ENCODE measurements at places on chromosomes 16 and 17.
A peak's percentile ranks its signal among the peaks of the same experiment; 100 is the strongest.

- no peak for DNase-seq
Measured at GRCh38 chr17:9444687-9445086, 130.9 kb downstream of the STX8 start.

- DNase-seq, result no peak
Measured at GRCh38 chr16:53805113-53805512, 101.2 kb downstream of the FTO start.

GRCh38 chr16:19393226-19394111, 24.2 kb upstream of the TMC5 start:
- DNase-seq, result peak; percentile 59

DNA sequence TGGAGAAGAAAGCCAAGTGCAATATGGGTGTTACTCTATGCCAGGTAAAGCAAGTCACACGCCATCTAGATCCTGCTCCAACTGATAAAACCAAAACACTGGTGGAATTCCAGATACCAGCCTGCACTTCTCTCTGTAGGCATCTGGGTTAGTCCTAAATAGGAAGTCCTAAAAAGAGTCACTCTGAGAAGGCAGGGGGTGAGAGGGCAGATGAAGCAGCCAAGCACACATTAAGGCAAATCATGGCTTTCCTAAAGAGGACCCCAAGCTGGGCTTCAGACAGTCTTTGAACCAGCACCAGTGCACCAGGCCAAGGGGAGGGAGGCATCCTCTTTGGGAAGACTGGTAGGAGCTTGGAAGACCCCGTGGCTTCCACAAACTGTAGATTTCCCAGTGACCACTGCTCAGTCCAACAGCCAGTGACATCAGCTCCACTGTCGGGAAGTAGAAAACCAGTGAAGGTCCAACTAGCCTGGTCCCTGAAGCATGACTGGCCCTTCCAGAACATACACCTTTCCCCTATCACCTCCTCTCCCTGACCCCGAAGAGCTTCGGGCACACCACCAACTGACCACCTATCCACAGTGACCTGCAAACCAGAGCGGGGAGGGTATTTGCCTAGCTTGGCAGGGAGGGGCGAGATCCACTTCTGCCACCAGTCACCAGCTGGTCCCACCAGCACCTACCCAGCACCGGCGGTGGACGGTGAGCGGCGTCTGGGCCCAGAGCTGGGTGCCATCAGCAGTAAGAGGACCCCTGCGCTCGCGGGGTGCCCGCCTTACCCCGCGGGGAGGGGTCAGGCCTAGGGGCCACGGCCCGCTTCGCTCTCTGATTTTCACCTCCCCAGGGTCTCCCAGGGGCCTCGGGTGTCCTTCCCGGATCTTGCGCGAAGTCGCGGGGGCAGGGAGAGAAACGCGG, 1.0 kb downstream of the LITAF start:
- no peak for DNase-seq

- no peak for DNase-seq
Measured at GRCh38 chr17:29569245-29569950, 897 bp downstream of the TP53I13 start.

- DNase-seq, result no peak
Measured at GRCh38 chr16:84223456-84223855, 16.4 kb downstream of the KCNG4 start.

DNA sequence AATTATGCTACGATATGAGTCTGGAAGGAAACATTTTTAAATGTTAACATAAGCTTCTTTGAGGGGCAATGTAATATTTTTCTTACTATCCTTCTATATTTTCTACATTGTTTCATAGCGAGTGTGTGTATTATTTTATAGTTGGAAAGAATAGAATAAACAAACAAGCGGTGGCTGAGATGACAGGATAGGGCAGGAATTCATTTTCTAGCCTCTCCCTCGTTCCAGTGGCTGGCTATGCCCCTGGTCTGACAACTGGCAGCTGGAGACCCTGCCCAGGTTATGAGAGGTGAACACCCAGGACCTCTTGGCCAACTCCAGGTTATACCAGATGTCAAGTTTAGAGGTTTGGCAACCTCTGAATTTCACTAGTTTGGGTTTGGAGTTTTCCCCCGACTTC, 14.5 kb upstream of the TNRC6C start:
- no peak for DNase-seq

DNA sequence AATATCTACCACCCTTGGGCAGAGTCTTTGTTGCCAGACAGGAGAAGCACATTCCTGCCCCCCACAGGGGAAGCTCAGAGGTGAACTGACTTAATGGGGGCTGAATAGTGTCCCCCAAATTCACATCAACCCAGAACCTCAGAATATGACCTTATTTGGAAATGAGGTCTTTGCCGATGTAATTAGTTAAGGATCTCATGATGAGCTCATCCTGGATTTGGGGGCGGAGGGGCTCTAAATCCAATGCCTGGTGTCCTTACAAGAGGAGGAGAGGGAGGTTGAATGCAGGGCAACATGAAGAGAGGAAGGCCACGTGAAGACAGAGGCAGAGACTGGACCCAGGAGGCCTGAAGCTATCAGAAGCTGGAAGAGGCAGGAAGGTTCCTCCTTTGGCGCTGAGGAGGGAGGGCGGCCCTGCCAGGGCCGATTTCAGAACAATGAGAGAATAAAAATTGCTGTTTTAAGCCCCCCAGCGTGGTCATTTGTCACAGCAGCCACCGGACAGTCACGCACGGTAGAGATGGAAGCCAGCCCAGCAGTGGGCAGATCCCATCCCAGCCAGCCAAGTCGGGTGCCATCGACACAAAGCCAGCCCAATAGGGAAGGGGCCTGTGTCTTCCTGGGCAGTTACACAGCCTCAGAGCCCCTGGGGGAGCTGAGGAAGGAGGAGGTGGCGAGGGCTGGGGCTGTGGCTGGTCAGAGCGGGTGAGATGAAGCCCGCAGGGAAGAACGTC, 21.3 kb downstream of the C16orf74 start:
- no peak for DNase-seq

- no peak for DNase-seq
Measured at GRCh38 chr17:9286434-9286833, 265.1 kb downstream of the NTN1 start.

DNA sequence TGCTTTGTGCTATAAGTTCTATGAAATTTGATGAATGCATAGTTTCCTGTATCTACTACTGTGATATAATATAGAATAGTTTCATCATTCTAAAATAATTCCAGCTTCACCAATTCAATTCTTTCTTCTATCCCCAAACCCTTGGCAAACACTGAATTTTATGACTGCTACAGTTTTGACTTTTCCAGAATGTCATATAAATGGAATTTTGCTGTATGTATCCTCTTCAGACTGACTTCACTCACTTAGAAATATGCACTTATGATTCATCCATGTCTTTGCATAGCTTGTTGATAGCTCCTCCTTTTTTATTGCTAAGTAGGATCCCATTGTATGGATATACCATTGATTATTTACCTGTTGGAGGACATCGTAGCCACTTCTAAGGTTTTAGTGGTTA, 89.1 kb upstream of the HS3ST3A1 start:
- DNase-seq, result no peak

GRCh38 chr16:14501331-14502255, 128.5 kb downstream of the PARN start:
- DNase-seq, result peak; percentile 88

DNA sequence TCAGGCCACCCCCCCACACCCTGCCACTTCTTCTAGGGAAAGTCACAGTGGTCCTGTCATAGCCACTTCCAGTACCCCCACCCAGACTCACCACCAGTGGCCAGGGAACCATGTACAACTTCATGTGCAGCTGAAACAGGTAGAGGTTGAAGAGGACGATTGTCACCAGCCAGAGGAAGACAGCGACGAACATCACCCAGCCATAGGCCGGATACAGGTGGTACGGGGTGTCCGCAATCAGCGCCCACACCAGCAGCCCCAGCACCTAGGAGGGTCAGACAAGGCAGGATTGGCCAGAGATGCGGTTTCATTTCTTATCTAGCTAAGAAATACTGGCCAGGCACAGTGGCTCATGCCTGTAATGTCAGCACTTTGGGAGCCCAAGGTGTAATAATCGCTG, 16.7 kb downstream of the ARL2BP start:
- DNase-seq, result no peak

- no peak for DNase-seq
Measured at GRCh38 chr17:80307994-80308691, 47.5 kb downstream of the RNF213 start.

DNA sequence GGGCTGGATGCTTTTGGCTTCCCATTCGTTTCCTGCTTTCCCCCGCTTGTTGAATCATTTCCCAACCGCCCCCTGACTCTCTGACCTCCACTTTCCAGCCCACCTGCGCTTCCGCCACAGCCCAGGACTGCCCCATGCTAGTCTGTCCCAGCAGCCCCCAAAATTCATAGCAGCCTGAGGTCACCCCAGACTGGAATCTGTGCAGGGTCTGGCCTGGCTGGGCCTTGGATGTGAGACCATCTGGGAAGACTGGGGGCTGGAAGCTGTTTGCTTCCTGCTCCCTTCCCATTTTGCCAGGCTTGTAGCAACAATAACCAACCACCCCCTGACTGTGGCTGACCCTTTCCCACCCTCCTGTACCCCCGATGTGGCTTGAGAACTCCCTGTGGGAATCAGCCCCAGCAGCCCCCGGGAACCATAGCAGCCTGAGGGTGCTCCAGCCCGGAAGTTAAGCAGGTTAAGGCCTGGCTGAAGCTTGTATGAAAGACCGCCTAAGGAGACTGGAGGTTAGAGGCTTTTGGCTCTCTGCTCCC, 2290.8 kb downstream of the TP53TG3F start:
- no peak for DNase-seq

DNA sequence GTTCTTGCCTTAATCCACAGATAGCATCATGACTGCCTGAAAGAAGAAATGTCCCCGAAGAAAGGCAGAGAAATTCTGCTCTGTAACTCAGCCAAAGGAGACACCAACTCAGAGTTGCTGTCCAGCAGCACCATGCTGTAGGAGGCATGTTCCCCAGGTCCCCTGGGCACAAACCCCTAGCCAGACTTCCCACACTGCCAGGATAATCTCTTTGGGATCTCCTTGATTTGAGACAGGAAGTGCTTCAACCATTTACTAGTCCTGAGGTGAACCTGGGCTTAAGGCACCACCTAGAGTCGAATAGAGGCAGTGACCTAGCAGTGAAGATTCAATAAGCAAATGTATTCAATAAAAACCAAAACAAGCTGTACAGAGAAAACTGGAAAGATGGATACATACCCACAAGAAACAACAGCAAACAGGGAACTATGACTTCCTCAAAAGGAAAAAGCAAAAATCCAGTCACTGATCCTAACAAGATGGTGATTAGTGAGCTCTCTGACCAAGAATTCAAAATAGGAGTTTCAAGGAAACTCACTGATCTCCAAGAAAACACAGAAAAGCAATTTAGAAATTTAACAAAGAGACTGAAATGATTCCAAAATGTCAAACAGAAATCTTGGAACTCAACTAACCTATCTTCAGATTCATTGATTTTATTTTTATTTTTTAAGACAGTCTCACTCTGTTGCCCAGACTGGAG, 5.7 kb downstream of the OR4D2 start:
- DNase-seq, result no peak

GRCh38 chr16:67184995-67185650, 1.4 kb upstream of the MATCAP1 start:
- DNase-seq, result peak; percentile 82

DNA sequence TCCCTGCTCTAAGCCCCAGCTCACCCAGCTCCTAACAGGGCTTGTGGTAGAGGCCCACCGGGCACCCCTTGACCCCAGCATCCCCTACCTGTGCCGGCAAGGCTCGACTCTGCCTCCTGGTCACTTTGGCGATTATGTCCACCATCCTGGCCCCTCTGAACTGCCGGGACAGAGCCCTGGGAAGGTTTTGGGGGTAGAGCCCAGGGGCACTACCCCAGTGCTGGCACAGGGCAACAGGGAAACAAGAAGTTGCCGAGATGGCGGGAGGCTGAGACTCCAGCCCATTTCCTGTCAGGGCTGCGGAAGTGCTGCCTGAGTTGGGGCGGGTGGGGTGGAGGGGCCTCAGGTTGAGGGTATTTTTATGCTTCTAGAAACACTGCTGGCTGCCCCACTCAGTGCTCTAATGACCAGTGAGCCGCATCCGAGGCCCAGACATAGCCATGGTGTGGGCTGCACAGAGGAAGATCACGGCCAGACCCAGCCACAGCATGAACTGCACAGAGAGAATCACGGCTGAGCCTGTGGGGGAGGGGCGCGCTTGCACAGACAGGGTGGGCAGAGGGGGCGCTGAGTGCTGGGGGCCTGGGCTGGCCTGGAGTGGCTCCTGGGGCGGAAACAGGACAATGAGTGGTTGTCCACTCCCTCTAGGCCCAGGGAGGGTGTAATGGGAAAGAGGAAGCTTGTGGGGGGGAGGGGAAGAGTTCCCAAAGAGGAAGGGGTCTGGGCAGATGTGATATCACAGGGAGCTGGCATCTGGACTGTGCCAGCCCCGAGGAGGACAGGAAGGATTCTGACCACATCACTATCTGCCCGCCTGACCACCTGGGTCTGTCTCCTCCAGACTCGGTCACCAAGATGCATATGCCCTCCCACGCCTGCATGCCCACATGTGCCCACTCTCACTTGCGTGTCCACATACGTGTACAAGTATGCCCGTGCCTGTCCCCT, 22.3 kb downstream of the ARHGAP27 start:
- DNase-seq, result no peak

GRCh38 chr17:74466828-74467184, 372 bp downstream of the CD300A start:
- no peak for DNase-seq

GRCh38 chr17:66951605-66951953, 12.9 kb upstream of the CACNG4 start:
- DNase-seq, result peak; percentile 44

DNA sequence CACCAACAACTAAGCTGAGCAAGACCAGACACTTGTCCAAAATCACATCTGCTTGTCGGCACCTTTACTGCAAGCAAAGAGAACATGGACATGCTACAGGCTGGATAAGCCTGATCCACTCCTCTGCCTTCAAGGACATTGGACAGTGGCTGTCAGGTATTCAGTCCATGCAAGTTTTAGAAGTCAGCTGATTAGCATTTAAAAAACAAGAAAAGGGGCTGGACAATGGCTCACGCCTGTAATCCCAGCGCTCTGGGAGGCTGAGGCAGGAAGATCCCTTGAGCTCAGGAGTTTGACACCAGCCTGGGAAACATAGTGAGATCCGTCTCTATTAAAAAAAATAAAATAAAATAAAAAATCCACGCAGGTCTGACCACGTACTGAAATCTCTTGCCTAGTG, 20.3 kb downstream of the PARN start:
- DNase-seq, result no peak

DNA sequence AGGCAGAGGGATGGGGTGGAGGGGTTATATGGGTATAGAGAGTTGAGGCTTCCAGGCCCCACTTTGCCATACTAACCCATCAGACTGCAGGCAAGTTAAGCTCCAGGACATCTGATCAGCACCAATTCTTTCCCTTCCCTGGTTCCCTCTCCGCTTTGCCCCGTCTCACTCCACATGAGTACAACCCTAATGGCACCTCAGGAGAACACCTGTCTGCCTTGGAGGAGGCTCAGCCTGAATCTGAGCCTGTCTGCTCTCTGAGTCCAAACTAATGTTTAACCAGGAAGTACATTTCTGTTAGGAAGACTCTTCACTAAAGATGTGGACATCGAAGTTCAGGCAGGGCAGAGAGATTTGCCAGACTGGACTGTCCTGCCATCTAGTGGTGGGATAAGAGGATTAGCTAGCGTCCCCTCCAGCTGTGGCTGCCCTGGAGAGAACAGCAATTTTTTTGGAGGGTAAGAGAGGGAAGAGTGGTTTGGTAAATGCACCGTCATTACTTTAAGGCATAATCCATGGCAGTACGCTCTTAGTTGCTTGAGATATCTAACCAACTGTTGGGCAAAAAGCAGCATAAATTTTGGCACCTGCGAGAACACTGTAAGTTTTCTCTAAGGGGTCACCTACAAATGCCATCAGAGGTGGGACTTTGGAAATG, 29.2 kb upstream of the LRRC75A start:
- DNase-seq, result peak; percentile 79
